ENCODE measurements at places on chromosomes 6 and 20. TPM values are rescaled to one million over a fixed set of nuclear protein-coding genes. Genes with fewer than 3 reads are reported as not detected.

DNA sequence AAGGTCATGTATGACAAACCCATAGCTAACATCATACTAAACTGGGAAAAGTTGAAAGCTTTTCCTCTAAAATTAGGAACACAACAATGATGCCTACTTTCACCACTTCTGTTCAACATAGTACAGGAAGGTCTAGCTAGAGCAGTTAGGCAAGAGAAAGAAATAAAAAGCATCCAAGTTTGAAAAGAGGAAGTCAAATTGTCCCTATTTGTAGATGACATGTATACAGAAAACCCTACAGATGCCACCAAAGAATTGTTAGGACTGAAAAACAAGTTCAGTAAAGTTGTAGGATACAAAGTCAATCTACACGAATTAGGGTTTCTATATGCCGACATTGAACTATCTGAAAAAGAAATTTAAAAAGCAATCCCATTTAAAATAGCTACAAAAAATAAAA lies 89.4 kb upstream of the GLP1R start:
- no peak for DNase-seq

- no peak for DNase-seq
Measured at GRCh38 chr20:19577692-19578091, 180.4 kb upstream of the RIN2 start.

EMILIN3 gene
- 0.32 TPM for total RNA-seq

PSORS1C1 gene
- 0.48 TPM for total RNA-seq
